Prostate gland (tissue), 2 donors: ENCODE measurements at places on chromosomes 3 and 15.

DNA sequence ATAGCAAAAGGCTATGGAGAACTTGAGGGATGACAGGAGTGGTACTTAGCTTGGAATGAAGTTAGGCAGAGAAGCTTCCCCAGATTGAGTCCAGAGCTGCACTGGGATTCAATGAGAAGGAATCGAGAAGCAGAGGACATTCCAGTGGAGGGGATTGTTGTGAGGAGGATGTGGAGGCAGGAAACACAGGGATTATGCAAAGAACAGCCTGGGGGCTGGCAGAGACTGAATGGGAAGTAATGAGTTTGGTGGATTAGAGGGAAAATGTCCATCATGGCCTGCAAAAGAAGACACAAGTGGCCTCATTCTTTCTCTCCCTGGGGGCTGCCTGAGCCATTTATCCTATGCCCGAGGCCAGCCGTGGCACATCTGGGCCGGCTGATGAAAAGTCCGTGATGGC lies 20.5 kb upstream of the SCN10A start:
- H3K4me1 ChIP-seq, result no peaks in the 10 kb centered on the region
- no peak for DNase-seq
- H3K27me3 ChIP-seq, result no peaks in the 10 kb centered on the region

DNA sequence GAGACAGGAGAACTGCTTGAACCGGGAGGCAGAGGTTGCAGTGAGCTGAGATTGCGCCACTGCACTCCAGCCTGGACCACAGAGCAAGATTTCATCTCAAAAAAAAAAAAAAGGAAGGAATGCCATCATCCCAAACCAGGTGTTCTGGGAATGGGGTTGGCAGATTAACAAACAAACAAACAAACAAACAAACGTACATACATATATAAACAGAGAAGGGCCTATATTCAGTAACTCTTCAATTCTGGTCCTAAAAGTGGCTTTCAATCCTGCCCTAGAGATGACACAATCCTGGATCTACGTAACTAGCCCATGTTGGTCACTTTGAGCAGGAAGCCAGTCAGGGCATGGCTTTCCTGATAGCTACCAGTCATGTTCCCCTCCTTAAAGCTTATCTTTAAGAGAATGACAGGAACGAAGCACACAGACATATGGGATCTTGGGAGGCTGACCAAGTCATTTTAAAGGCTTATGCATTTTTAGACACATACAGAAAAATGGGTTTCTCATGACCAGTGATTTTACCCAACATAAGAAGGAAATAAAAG lies 29.9 kb upstream of the RAB11A start:
- H3K4me1 ChIP-seq, result peaks cover 2% of the 10 kb centered on the region
- H3K36me3 ChIP-seq, result no peaks in the 10 kb centered on the region
- DNase-seq, result no peak
- H3K27me3 ChIP-seq, result no peaks in the 10 kb centered on the region

DNA sequence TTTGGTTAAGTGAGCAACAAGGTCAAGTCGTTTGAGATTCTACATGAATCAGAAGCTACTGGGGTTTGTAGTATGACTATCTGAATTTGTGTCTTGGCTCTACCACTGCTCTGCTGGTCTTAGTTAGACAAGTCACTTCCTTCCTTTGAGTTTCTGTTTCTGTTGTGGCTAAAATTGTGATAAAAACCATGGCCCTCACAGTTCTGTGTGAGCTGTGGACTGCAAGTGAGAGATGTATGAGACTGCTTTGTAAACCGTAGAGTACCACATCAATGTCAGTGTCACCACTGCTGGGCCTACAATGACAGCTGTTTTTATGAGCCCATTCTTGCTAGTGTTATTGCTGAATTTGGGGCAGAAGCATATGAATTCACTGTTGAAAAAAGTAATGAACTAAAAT lies 32.7 kb downstream of the RARB start:
- no peak overlapping the region for H3K27ac ChIP-seq
- no peak overlapping the region for H3K4me3 ChIP-seq
- H3K36me3 ChIP-seq, result no peaks in the 10 kb centered on the region
- DNase-seq, result no peak
- no peaks in the 10 kb centered on the region for H3K27me3 ChIP-seq

- DNase-seq, result no peak
- no peaks in the 10 kb centered on the region for H3K27me3 ChIP-seq
- no peak overlapping the region for H3K27ac ChIP-seq
- H3K4me1 ChIP-seq, result no peaks in the 10 kb centered on the region
Measured at GRCh38 chr3:68173012-68173634, 518.7 kb upstream of the SUCLG2 start.

- no peaks in the 10 kb centered on the region for H3K4me1 ChIP-seq
- H3K27ac ChIP-seq, result no peak overlapping the region
- H3K27me3 ChIP-seq, result no peaks in the 10 kb centered on the region
- H3K4me3 ChIP-seq, result no peak overlapping the region
- no peaks in the 10 kb centered on the region for H3K36me3 ChIP-seq
Measured at GRCh38 chr15:51077221-51078153, 17.2 kb downstream of the TNFAIP8L3 start.

DNA sequence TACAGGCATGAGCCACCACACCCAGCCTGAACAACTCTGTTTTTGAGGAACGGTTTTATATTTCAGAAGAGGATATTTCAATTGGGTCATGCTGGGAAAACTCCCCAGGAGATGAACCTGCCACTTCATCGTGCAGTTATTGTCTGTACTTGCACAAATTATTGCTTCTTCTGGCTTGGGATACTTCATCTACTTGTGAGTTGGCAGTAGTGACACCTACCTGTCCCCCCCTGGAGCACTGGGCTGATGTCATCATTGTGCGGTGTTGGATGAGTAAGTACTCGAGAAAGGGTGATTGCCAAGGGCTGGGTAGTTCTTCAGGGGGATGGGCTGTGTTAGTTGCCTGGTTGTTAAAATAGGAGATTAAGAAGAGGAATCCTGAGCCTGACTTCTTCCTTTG lies 85.1 kb upstream of the SAMMSON start:
- H3K4me1 ChIP-seq, result no peaks in the 10 kb centered on the region
- DNase-seq, result no peak
- no peaks in the 10 kb centered on the region for H3K36me3 ChIP-seq
- no peak overlapping the region for H3K4me3 ChIP-seq

- H3K36me3 ChIP-seq, result no peaks in the 10 kb centered on the region
- no peak overlapping the region for H3K4me3 ChIP-seq
- H3K27ac ChIP-seq, result no peak overlapping the region
- DNase-seq, result peak; percentile 8
- H3K27me3 ChIP-seq, result no peaks in the 10 kb centered on the region
- no peaks in the 10 kb centered on the region for H3K4me1 ChIP-seq
Measured at GRCh38 chr15:83753872-83754493, 100.1 kb downstream of the ADAMTSL3 start.

- H3K27me3 ChIP-seq, result no peaks in the 10 kb centered on the region
- no peak overlapping the region for H3K4me3 ChIP-seq
- H3K4me1 ChIP-seq, result no peaks in the 10 kb centered on the region
Measured at GRCh38 chr15:51263726-51264125, 74.7 kb downstream of the CYP19A1 start.

- no peaks in the 10 kb centered on the region for H3K27me3 ChIP-seq
- H3K4me3 ChIP-seq, result no peak overlapping the region
- H3K36me3 ChIP-seq, result no peaks in the 10 kb centered on the region
- no peaks in the 10 kb centered on the region for H3K4me1 ChIP-seq
- DNase-seq, result no peak
Measured at GRCh38 chr3:65581313-65581712, 457.4 kb downstream of the MAGI1 start.

GRCh38 chr15:87955284-87955909 lies 301.1 kb downstream of the NTRK3 start:
- no peak overlapping the region for H3K27ac ChIP-seq
- H3K4me3 ChIP-seq, result no peak overlapping the region
- H3K27me3 ChIP-seq, result no peaks in the 10 kb centered on the region
- no peaks in the 10 kb centered on the region for H3K4me1 ChIP-seq

- H3K4me3 ChIP-seq, result no peak overlapping the region
- H3K4me1 ChIP-seq, result no peaks in the 10 kb centered on the region
- H3K36me3 ChIP-seq, result no peaks in the 10 kb centered on the region
- H3K27ac ChIP-seq, result no peak overlapping the region
- no peak for DNase-seq
- H3K27me3 ChIP-seq, result no peaks in the 10 kb centered on the region
Measured at GRCh38 chr3:106392915-106393314, 524.1 kb upstream of the CBLB start.

- no peaks in the 10 kb centered on the region for H3K4me1 ChIP-seq
- no peak overlapping the region for H3K27ac ChIP-seq
- no peak for DNase-seq
- H3K36me3 ChIP-seq, result no peaks in the 10 kb centered on the region
- H3K4me3 ChIP-seq, result no peak overlapping the region
Measured at GRCh38 chr3:30539772-30540171, 66.6 kb upstream of the TGFBR2 start.

DNA sequence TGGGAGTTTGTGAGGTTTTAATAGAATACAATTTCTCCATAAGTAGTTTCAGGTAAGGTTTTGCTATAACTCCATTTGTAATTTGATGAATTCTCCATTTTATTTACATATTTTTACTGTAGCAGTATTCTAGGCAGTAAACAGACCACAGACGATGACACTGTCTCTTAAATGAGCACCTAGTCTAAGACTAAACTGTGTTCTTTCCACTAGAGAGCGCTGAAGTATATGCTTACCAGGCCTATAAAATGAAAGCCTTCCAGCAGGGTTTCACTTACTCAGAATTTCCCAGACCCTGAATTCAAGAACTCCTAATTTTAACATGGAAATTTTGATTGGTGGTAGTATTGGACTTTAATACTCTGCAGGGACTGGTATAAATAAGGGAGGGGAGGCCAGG lies 41.6 kb downstream of the POLG start:
- DNase-seq, result no peak
- no peaks in the 10 kb centered on the region for H3K36me3 ChIP-seq
- H3K27ac ChIP-seq, result no peak overlapping the region
- no peak overlapping the region for H3K4me3 ChIP-seq
- no peaks in the 10 kb centered on the region for H3K27me3 ChIP-seq
- no peaks in the 10 kb centered on the region for H3K4me1 ChIP-seq

DNA sequence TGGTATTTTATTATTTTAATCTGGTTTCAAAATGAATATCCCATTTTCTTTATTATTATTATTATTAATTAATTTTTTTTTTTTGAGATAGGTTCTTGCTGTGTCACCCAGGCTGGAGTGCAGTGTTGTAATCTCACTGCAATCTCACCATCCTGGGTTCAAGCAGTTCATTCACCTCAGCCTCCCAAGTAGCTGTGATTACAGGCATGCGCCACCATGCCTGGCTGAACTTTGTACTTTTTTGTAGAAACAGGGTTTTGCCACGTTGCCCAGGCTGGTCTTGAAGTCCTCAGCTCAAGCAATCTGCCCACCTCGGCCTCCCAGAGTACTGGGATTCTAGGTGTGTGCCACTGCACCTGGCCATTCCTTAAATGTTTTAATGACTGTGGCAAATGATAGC lies 28.6 kb downstream of the DAG1 start:
- H3K4me1 ChIP-seq, result peaks cover 6% of the 10 kb centered on the region
- DNase-seq, result no peak
- H3K36me3 ChIP-seq, result no peaks in the 10 kb centered on the region
- no peak overlapping the region for H3K4me3 ChIP-seq
- H3K27ac ChIP-seq, result no peak overlapping the region

DNA sequence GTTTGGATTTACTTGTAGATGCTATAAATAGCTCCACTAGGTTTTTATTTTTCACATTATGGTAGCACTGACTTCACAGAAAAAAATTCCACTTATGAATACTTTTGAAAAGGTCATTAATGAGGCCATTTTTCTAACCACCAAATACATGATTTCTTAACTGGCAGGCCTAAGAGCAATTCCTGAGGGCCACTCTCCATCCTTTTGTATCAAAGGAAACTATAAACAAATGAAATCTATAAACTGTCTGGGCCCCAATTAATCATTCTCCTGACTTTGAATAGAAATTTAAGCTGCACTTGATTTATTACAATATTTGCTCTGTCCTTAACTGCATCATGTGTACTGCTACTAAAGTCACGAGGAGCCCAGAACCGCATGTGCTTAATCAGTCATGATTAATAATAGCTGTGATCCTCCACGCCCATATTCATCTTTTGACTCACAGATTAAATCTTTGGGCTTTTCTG lies 25.1 kb upstream of the MTMR10 start:
- DNase-seq, result no peak
- no peak overlapping the region for H3K27ac ChIP-seq

GRCh38 chr3:50445919-50446318 lies 57.5 kb downstream of the CACNA2D2 start:
- peak; percentile 61 for DNase-seq
- peaks cover 9% of the 10 kb centered on the region for H3K4me1 ChIP-seq
- H3K27ac ChIP-seq, result peak overlapping the region; percentile 42
- H3K36me3 ChIP-seq, result no peaks in the 10 kb centered on the region
- no peaks in the 10 kb centered on the region for H3K27me3 ChIP-seq

DNA sequence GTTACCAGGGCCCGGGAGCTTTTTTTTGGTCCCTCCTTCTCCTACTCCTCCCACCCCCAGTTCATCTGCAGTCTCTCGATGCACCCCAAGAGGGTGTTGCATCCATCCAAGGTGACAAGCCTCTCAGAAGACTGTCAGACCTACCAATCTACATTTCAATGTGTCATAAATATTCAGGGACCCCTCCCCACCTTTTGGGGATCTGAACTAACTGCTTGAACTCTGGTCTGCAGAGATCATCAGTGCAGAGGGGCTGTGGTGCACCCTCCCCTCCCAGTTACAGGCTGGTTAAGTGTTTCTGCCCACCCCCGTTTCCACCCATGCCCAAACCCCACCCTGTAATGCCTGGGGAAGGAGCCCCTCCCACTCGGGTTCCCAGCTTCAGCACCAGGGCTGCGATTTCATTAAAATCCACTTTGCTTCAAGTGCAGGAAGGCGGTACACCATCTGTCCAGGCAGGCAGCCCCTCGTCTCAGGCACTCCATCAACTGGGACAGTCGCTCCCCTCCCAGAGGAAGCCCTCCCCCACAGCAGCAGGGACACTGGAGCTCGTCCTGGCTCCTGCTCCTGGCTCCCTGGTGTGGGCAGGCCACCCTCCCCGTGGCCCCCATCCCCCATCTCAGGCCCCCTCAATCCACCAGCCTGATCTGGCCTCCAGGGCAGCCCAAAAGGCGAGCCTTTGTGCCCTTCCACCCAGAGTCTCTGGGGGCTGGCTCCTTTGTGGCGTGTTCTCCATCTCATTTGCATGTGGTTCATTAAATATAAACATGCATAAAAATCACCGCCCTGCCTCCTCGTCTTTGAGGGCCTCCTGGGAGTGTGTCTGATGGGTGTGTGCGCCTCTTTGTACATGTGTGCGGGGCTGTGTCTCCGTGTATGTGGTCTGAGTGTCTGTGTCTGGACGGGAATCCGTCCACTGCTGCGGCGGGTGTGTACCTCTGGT lies 32.3 kb downstream of the RNU5B-1 start:
- no peak overlapping the region for H3K27ac ChIP-seq
- H3K4me1 ChIP-seq, result no peaks in the 10 kb centered on the region
- no peaks in the 10 kb centered on the region for H3K27me3 ChIP-seq
- H3K36me3 ChIP-seq, result no peaks in the 10 kb centered on the region
- no peak overlapping the region for H3K4me3 ChIP-seq

DNA sequence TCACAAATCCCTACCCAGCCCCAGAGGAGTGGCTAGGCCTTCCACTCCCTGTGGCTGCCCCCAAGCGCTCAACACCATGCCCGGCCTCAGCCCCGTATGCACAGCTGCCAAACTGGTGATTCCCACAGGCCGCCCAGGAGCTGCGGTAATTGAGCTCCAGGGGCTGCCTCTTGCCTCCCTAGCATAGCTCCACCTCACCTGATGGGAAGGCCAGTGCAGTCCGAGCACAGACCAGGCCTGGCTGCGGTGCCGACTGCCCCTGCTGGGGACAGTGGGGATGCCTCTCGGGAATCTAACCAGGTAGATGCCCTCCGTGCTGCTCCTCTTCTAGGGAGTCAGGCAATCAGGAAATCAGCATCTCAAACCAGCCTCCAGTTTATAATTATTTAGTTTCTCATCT lies 25.9 kb downstream of the SCN5A start:
- H3K4me3 ChIP-seq, result no peak overlapping the region
- no peaks in the 10 kb centered on the region for H3K4me1 ChIP-seq
- H3K27ac ChIP-seq, result no peak overlapping the region
- H3K36me3 ChIP-seq, result no peaks in the 10 kb centered on the region
- no peak for DNase-seq
